ENCODE measurements at places on chromosomes 7 and 10. TPM values are rescaled to one million over a fixed set of nuclear protein-coding genes. Genes with fewer than 3 reads are reported as not detected.

EPO gene
- total RNA-seq = 0.95 TPM

SPAM1 gene
- total RNA-seq = not detected

DNA sequence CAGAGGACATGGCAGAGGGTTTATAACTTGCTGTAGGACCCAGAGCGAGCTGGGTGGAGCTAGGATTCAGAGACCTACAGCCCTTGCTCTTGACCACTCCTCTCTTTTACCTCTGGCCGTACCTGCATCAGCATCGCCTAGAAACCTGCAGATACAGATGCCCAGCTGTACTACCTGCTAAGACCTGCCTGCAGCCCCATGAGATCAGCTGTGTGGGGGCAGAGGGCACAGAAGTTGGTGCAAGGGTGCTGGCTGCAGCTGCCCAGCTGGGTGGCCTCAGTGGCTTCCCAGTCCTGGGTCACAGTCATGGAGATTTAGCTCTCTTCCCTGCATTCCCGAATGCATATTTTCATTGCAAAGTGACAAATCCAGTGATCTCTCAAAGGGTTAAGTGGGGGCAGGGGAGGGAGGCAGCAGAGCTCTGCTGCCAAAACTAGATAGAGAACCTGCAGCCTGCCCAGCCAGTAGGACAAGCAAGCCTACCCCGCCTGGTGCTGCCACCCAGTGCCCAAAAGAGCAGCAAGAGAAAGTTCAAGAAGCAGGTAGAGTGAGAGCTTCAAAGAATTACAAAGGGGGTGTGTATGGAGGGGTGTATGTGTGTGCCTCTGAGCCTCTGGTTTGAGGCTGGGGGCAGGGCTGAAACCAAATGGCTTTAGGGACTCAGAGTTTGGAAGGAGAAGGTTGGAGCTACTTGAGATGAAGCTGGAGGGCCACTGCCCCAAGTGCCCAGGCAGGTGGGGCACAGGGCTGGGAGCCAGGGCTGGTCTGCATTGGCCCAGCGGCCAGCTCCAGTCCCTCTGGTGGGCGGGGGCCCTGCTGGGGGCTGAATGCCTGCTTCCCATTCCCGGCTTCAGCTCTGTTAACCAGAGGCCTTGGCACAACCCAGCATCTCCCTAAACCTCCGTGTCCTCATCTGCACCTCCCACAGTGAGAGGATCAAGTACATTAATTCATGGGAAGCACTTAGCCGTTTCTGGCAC, 6.9 kb downstream of the FAM241B start:
- no peak for DNase-seq

- no peak for DNase-seq
Observed at GRCh38 chr7:149804106-149804505, 30.7 kb upstream of the ZNF467 start.

DNA sequence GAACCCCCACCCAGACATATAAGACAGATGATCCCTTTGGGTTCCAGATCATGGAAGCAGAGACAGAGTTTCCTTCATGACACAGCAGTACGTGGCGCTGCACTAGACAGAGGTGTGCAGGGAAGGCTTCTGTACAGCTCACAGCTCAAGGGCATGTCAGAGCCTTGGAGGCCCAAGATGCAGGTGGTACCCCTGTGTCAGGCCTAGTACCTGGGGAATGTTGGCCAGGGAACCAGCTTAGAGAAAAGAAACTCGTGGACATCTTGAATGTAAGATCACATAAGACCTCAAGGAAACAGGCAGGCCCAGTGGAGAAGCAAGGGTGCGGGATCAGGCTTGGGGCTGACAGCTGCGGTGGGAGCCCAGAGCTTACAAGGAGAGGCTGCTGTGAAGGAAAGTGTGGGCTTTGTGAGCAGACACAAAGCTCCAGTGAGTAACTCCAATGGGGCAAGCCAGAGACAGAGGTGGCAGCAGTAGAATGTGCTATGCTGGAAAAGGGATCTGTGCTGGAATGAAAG, 91.4 kb downstream of the WDFY4 start:
- no peak for DNase-seq

Data from H1 (cell line).